Ascending aorta (tissue), 2 donors: ENCODE measurements at places on chromosomes 5 and 9.

DNA sequence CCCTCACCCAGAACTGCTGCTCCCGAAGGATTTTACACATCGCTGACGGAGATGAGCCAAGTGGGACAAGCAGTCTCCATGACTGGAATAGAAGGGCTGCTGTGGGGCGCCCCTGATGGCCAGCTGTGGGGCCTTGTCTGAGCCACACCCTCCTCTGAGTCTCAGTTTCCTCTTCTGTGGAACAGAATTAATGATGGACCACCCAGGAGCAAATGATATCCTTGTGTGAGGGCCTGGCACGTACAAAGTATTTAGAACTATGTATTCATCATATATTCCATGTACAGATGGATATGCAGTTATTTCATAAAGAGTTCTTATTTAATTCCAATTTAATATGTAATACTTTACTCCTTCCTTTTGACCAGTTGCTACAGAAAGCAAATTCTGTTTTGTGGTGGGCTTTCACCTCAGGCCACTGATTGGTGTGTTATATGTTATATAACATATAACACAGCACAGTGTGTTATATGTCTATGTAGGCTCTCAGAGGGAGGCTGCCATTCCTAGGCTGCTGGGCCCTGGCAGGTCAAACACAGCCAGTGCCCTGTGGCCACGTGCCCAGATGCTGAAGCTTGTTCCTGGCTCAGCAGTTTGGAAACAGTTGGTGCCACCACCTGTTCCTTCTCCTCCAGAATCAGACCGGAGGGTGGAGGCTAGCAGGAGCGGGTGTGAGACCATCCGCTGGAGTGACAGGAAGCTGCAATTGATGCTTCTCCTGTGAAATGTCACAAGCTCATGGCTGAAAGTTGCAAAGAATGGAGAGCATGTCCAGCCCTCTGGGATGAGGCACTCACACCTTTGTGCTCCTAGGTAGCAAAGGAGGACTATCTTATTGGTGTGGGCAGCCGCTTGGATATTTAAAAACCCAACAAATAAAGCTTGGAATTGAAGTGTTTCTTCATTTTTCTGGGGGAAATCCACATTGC is 4.4 kb upstream of the FGD3 start:
- DNase-seq: no peak

- no peak for DNase-seq
These were observed 518.1 kb downstream of the ELAVL2 start for GRCh38 chr9:23307731-23308513.

DNA sequence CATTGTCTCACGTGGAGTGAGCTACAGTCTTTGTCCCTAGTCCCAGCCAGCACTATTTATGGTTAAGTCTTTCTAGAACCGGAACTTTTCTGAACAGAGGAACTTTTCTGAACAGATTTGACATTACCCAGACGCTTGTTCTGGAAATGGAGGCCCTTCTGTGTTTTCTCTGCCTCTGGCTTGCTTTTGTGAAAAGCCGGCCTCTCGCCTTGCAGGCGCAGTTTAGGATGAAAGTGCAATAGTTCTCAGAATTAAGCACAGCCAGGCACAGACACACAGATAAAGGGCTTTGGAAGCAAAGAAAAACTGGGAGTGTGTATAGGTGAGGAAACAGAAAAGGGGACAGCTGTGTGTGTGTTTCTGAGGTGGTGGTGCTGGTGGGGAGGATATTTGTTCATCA is 5.9 kb downstream of the GDNF start:
- no peak for DNase-seq

DNA sequence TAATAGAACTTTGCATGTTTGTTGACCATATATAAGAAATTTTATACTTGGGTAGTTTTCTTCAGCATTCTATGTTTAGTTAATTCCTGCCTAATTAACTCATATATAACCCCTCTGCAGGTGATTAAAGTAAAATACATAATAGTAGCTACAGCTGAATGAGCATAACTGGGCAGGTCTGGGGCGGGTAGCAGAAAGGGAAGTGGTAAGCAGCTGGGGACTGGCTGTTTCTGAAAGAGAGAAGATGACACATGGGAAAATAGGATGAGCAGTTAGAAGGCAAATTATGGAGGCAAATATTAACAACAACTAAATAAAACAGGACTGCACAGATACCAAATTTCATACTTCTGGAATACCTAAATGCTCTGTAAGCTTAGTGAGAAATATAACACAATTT is 128.1 kb downstream of the CPLANE1 start:
- no peak for DNase-seq

DNA sequence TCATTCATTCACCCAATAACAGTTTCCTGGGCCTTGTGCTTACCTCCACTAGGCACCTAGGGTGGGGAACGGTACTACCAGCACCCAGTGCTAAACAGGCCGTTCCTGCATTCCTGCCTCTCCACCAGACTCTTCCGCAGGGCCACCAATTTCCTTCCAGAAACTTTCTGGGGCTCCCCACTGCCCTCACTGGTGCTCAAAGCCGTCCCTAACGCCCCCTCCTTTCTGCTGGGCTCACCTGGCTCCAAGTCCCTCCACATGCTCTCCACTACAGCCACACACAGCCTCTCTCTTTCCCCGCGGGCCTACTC is 1.4 kb downstream of the PHF19 start:
- DNase-seq: no peak

- no peak for DNase-seq
These were observed 26.5 kb upstream of the LIFR start for GRCh38 chr5:38582975-38583319.

DNA sequence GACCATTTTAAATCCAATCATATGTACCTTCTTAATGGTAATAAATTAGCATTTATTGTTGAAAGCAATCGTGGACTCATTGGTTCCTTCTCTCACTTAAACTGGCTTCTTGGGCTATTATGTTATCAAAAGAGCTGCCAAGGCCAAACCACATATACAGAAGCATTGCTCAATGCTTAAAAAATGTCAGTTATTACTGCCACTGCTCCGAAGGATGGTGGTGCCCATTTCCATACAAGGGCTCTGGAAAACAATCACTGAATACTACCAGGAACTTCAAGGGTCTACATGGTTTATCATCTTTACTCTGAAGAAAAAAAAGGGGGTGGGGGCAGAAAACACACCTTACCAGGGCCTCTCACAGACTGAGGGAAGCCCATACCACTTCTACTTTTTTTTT is 104.3 kb downstream of the GNAQ start:
- no peak for DNase-seq

- no peak for DNase-seq
These were observed 62.7 kb downstream of the PDE6A start for GRCh38 chr5:149881874-149882273.

GRCh38 chr9:121718084-121718483 is 66.7 kb downstream of the DAB2IP start:
- DNase-seq: no peak

DNA sequence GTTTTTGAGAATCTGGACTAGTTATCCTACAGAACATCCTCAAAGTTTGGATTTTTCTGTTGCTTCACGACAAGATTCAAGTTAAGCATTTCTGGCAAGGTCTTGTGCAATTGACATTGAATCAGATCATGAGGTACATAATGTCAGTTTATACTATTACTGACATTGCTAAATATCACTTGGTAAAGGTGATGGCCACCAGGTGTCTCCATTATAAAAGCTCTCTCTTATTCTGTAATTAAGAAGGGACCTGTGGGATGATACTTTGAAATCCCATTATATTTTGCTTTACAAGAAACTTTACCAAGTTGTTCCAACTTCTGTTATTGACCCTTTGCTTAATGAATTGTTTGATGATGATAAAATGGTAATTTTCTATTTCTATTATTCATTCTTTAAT is 131.0 kb upstream of the ASTN2 start:
- DNase-seq: no peak

GRCh38 chr5:173103411-173103810 is 40.9 kb upstream of the BNIP1 start:
- DNase-seq: no peak

GRCh38 chr5:147349241-147349640 is 114.4 kb downstream of the STK32A start:
- no peak for DNase-seq

GRCh38 chr9:89721971-89722530 is 117.2 kb downstream of the GADD45G start:
- no peak for DNase-seq

GRCh38 chr5:92566113-92566786 is 1014.8 kb downstream of the NR2F1-AS1 start:
- no peak for DNase-seq
